NCI-H1436 (cell line): ENCODE measurements at places on chromosomes 2 and 18.
A peak's percentile ranks its signal among the peaks of the same experiment; 100 is the strongest.

- DNase-seq = no peak
These were observed 65.0 kb upstream of the PPM1B start for GRCh38 chr2:44103639-44104038.

DNA sequence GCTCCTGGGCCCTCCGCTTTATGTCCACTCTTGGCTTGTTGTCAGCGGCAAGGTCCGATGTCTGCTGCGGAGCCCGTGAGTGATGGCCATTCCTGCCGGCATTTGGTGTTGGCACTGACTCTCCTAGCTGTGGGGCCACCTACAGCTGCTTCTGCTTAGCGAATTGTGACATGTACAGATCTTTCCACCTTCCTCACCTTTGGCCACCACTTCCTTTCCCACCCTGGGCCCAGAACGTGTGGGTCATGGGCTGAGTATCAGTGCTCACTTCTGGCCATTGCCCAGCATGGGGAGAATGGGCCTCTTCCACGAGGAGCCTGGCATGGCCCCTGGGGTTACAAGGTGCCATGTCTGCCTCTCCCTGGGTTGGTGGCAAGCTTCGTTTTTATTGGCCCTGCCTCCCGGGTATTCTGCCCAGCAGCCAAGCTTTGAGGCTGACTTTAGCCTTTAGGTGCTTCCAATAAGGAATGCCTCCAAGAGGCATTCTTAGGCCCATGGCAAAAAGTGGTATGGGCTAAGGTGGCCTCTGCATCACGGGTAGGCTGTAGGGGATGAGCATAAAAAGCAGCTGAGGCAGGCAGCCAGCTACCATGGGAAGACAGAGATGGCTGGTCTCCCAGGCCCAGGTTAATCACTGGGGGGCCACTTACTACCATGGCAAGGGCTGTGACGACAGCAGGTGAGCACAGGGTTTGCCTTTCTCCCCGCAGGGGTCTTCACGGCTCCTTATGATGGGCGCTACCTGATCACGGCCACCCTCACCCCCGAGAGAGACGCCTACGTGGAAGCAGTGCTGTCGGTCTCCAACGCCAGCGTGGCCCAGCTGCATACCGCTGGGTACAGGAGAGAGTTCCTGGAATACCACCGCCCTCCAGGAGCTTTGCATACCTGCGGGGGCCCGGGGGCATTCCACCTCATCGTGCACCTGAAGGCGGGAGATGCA, 65.8 kb downstream of the EMILIN2 start:
- DNase-seq = no peak

GRCh38 chr2:190156530-190157212, 94.1 kb upstream of the MSTN start:
- no peak for DNase-seq

DNA sequence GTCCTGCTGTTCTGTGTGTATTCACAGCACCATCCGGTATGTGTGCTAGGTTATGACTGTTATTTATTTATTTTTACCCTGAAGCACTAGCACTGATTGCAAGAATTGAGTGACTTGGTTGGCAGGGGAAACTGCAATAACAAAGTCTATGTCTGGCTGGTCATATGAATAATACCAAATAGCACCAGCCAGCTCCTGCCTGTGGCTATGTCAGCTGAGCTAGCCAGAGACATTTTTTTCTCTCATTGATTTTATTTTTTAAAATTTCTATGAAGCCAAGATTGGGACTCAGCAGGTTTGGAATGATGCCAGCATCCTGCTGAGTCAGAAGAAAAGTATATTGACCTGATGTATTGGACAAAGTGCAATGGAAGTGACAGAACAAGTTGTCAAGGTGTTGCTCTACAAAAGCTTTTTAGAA, 188.5 kb upstream of the CDH2 start:
- no peak for DNase-seq

GRCh38 chr2:190352668-190353536, 9.5 kb downstream of the INPP1 start:
- DNase-seq = no peak

GRCh38 chr2:33634261-33634910, 35.3 kb upstream of the FAM98A start:
- DNase-seq = no peak

DNA sequence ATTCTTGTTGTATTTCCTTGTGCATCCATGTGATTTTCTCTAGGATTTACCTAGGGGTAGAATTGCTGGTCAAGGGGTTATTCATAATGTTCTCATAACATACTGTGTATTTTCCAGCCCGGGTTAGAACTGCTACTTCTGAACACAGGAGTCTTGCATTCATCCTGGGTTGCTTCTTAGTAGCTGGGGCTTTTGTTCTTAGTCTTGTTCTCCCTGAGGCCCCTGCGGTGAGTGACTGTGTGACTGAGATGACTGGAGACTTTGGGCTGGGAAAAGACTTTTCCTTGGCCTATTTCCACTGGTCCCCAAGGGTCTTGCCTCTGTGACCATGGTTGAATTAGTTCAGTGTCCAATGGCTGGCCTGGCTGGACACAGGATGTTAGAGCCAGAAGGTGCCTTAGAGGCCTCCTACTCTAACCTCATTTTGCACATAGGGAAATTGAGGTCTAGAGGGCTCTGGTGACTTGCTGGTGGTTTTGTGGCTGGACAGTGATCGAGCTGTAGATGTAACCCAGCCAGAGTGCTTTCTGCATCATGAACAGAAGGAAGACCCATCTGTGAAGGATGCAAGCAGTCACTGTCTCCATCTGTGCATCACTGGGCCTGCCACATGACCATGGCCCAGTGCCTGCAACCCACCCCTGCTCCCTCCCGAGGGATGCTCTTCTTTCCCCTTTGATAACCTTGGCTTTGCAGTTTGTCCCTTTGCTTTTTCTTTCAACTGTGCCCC, 233.3 kb downstream of the FHOD3 start:
- no peak for DNase-seq

GRCh38 chr2:166765141-166765540, 123.1 kb upstream of the XIRP2 start:
- DNase-seq = no peak

DNA sequence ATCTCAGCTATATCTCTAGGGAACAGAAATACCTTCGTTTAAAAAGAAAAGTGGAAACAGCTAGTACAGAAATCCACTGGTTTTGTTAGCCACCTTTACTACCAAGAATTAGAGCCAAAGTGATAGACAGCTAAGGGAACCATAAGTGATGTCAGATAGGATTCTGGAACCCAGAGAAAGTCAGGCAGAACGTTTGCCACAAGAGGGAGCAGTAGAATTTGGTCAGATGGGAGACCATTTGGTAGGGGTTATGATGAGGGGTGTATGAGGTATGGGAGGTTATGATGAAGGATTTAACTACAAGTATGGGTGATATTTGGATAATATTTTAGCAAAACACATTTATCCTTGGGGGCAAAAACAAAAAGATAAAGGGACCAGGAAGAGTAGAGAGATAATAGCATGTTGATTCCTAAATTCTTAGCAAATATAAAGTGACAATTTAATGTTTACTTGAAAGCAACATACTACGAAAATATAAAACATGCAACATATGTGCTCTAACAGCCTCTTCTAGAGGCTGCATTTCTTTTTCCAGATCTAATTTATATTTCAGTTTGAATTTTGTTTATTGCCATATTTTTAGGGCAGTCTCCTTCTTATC, 3.3 kb downstream of the SLC8A1 start:
- peak; percentile 59 for DNase-seq

DNA sequence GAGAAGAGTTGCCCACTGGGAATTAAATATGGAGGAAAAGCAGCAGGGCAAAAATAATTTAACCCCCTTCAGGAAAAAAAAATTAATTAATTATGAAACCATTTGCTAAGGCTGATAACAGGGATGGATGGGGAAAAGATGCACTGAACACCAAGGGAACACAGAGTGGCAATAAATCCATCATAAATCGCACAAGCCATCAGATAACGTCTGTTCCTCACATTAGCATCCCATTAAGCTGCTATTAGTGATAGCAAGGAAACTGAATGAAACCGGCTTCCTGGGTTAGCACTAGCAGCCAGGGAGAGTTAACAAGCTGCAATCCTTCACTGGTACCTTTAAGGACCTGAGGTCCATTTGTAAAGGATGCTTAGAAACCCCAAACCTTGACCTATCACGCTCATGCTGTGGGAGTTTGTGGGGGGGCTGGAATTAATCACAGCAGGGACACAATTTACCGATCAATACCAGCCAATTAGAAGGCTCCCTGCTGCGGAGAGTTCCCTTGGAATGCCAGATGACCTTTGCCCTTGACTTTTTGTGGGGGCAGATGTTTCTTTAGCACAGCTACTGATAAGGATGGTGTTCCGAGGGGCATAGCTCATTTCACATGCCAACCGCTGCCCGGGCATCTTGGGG, 175.5 kb upstream of the KLF7 start:
- DNase-seq = no peak

DNA sequence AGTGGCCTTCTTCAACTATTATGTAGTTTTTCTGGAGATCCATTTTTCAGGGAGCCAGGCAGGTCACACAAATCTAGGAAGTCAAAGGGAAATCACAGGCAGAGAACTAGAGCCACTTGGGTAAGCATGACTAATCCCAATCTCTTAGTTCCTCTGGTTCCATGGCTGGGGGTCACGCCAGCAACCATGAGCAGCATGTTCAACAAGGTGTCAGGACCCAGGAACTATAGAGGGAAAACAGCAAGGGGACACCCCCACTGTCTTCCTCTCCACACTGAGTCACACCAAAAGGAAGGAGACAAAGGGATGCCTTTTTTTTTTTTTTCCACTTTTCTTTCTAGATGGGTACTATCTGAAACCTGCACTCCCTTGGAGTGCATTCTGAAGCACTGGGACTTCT, 250.9 kb downstream of the OTX1 start:
- no peak for DNase-seq

GRCh38 chr18:58756148-58756547, 84.9 kb downstream of the MALT1 start:
- DNase-seq = no peak

DNA sequence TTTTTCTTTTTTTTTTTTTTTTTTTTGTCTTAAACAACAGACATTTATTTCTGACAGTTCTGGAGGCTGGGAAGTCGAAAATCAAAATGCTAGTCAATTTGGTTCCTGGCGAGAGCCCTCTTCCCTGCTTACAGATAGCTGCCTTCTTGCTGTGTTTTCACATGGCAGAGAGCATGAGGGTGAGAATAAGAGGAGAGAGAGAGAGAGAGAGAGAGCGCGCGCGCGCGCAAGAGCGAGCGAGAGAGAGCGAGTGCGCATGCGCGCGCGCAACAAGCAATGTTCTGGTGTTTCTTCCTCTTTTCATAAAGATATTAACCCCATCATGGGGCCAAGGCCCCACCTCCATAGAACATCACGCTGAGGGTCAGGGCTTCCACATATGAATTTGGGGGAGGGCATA, 20.9 kb downstream of the MTCL1 start:
- no peak for DNase-seq

DNA sequence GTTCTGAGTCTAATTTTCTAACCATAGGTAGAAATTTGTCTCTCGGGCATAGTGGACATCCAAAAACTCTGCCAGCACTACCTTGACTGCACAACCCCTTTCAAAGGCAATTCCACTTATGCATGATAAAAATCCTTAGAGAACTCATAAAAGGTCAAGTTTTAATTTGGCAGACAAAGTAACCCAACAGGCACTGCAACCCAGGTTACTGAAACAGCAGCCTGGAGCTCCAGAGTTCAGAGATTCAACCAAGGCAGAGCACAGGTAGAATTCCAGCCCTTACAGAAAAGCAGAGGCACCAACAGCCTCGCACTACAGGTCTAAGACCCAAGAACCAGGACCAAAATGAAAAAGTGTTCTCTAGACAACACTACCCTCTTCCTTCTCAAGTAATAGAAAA, 1.8 kb downstream of the DTNB start:
- DNase-seq = no peak

- no peak for DNase-seq
These were observed 292.1 kb downstream of the EXOC6B start for GRCh38 chr2:72533765-72534164.

DNA sequence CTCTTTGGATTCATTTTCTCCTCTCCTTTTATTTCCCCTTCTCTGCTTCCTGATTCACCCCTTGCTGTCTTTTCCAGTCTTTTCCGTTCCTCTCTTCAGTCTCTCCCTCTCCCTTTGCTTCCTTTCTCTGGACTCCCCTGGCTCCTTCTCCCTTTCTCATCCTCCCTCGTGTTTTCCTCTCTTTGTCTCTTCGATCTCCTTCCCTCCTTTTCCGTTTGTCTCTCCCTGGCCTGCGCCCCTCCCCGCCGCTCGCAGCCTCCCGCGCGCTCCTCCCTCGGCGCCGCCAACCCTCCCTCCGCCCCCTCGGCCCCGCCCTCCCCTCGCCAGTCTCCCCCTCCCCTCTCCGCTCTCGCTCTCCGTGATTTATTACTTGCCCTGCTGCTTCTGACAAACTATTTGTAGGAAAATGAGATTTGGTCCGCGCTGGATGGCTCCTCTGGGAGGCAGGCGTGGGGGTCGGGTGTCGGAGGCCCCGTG, 46.0 kb upstream of the PAX8 start:
- peak; percentile 78 for DNase-seq

- no peak for DNase-seq
These were observed 28.9 kb upstream of the HDAC4 start for GRCh38 chr2:239429473-239430350.

GRCh38 chr18:3773303-3773702, 323.3 kb downstream of the TGIF1 start:
- DNase-seq = no peak

- DNase-seq = no peak
These were observed 6.6 kb downstream of the OTOF start for GRCh38 chr2:26471289-26471688.

DNA sequence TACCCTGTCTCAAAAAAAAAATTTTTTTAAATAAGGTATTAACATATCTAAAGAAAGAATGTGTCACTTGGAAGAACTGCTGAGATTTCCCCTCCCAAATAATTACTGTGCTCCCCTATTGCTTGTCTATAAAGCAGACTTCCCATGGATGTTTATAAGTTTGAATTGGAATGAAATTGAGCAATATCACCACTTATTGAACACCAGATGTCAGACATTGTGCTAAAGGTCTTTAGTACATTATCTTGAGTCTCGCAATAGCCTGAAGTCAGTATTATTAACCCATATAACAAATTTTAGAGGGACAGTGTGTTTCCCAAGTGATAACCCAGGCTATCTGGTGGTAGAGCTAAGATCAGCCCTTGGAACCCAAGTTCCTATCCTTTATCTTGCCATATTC, 102.9 kb upstream of the MSH2 start:
- no peak for DNase-seq

GRCh38 chr2:222399038-222399783, 25.1 kb upstream of the SGPP2 start:
- DNase-seq = peak; percentile 86

GRCh38 chr2:120703330-120703994, 32.2 kb upstream of the GLI2 start:
- no peak for DNase-seq

- peak; percentile 82 for DNase-seq
These were observed 56.5 kb downstream of the EMX1 start for GRCh38 chr2:72973566-72974435.

GRCh38 chr2:218811382-218811781, 20.2 kb downstream of the PRKAG3 start:
- DNase-seq = no peak

- DNase-seq = no peak
These were observed 17.5 kb upstream of the MAP3K20 start for GRCh38 chr2:173058097-173058496.

GRCh38 chr2:59066787-59067399, 825.8 kb upstream of the FANCL start:
- no peak for DNase-seq
